Stimulated activated CD4-positive, alpha-beta T cell treated with anti-CD3 and anti-CD28 coated beads, Interleukin-1b, Interleukin-23, amount 100 ng/mL, for 1 hour (primary cell): ENCODE measurements at places on chromosomes 4 and X.

DNA sequence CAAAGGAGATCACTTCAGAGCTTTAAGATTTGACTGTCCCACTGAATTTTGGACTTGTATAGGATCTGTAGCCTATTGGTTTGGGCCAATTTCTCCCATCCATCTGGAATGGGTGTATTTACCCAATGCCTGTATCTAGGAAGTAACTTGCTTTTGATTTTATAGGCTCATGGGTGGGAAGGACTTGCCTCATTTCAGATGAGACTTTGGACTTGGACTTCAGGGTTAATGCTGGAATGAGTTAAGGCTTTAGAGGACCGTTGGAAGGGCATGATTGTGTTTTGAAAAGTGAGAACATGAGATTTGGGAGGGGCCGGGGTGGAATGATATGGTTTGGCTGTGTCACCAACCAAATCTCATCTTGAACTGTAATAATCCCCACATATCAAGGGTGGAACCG is 73.8 kb downstream of the ZNF518B start:
- DNase-seq, result no peak

- DNase-seq, result no peak
These were observed 592.5 kb downstream of the PCDH18 start for GRCh38 chr4:136939781-136940180.

DNA sequence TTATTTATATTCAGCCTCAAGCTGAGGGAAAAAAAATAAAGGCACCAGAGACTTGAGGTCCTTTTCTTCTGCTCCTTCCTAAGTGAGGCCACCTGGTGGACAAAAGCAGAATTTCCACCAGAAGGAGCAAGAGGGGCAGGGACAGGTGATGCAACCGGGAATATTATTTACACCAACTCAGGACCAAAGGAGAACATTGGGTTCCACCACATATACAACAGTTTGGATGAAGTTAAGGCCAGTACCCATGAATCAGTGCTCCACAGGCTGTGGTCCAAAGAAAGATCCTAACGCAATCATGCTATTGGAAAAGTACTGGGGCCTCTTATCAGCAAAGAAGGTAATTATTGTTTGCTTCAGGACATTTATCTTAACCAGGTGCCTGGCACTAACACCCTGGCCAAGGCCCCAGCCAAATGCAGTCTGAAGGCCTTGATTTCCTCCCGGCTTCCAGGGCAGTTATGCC is 57.4 kb downstream of the TSC22D3 start:
- peak; percentile 39 for DNase-seq

GRCh38 chrX:28854637-28855036 is 267.4 kb downstream of the IL1RAPL1 start:
- DNase-seq, result no peak

DNA sequence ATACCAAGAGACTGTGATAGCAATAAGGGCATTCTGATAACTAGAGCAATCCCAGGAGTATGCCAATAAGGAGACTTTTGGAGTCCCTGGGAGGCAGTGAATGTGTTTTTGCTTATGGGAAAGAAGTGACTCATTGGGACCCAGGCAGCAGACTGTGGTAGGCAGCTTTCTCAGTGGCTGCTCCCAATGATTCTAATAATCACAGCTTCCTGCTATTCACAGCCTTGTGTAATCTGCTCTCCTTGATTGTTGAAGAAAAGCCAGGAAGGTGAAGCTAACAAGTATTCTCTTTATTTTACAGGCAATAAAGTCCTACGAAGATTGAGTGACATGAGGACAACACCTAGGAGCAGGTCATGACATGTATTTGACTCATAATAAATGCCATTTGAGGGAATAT is 70.3 kb upstream of the DDX60 start:
- no peak for DNase-seq

- DNase-seq, result no peak
These were observed 29.8 kb downstream of the FGFR3 start for GRCh38 chr4:1822568-1823544.

GRCh38 chr4:94451051-94451694 is 569 bp upstream of the PDLIM5 start:
- no peak for DNase-seq

DNA sequence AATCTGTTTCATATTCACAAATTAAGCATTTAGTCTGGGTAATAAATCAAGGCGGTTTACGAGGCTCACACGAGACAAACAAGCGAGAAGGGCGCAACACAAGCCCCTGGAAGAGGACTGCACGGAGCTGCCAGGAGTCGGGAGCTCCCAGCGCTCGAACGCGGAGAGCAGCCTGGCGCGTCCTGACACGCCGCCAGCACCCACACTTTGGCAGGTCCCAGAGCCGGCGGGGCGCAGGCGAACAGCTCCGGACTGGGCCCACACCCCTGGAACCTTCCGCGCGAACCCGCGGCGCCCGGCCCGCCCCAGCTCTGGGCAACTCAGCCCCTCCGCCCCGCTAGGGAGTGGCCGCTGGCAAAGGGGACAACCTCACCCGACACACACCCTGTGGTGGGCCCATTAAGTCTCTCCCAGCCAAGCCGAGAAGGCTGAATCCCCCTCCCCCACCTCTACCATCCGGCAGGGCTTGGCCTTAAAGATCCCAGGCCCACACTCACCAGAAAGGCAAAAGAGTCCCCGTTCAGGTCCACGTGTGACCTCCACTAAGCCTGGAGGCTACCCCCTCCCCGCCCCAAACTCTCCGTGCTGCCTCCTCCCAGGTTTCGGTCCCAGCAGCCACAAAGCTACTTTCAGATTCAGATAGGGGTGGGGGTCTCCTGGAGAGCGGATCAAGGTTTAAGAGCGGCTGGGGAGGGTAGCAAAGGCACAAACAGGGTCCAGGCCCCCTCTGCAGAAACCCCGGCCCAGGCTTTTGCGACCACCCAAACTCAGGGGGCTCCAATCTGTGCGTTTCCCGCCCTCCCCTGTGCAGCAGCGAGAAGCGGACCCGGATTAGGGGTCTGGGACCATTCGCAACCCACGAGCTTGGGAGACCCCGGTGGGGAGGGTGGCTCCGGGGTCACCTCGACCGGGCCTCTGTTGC is 47.5 kb upstream of the BCOR start:
- DNase-seq, result no peak

DNA sequence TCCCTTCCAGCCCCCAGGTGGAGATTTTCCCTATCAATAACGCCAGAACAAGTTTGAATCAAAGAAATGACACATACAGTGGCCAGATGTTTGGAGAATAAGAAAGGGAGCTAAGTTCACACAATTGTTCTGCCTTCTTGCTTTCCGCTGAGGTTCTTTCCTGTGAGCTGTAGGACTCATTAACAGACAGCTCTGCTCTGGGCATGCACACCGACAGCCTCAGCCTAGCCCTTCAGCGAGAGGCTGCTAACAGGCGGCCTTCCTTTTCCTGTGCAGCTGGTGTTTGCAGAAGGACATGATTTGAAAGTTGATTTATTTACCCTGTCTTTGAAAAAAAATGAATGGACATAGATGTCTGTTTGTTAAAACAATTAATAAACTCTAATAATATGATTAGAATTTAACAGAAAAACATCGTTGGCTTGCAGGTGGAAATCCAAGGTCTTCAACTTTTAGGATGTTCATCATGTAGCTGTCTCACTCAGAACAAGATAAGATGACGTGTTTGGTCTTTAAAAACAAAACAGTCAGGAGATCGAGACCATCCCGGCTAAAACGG is 183.3 kb downstream of the KDR start:
- no peak for DNase-seq

DNA sequence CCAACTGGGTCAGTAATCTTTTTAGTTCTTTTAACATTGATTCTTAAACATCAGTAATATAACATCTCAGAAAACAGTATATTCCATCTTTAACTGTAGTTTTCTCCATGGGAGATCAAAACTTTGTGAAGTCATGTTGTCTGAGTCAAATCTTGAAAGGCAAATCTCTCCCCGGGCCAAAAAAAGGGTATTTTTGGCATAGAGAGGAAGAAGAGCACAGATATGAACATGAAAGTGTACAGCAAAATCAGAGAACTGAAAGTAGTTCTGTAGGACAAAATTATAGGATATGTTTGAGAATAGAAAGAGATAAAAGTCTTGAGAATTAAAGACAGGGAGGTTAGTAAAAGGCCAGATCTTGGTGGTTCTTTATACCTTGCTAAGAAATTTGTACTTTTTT is 176.4 kb upstream of the GYPA start:
- no peak for DNase-seq

GRCh38 chr4:9765091-9765490 is 16.3 kb upstream of the DRD5 start:
- no peak for DNase-seq

DNA sequence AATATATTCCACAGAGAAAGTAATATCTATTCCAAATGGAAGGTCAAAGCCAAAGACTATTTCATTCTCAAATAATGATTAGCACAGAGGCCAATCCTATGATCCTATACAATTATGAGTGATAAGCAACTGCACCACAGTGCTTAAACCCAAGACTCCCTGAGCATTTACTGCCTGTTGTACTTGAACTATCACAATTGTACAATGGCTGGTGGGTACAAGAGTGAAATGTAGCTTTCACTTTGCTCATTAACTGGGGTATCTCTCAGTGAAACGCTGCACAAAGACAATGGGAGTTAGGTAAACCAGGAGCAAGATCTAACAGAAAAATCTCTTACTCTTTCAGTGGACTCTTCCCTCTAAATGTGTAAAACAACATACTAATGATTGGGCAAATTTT is 24.3 kb downstream of the ABCG2 start:
- DNase-seq, result no peak
